AG09319 (cell line): ENCODE measurements at places on chromosomes 3 and 15.

DNA sequence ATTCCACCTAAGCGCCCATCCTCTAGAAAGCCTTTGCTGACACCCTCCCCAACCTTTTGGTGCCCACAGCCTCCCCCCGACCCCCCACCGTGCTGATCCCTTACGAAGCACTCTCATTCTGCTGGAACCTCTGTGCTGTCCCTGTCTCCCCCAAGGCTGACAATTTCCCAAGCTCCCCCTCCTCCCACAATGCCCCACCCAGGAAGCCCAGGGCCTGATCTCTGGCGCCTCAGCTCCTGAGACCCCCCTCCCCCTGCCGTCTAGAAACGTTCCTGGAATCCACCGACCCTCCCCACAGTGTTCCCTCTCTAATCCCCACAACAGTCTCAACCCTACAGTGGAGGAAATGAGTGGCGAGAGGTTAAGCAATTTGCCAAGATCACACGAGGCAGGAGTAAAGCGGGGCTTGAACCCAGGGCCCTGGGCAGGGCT is 18.3 kb downstream of the MYL3 start:
- no peak for DNase-seq

DNA sequence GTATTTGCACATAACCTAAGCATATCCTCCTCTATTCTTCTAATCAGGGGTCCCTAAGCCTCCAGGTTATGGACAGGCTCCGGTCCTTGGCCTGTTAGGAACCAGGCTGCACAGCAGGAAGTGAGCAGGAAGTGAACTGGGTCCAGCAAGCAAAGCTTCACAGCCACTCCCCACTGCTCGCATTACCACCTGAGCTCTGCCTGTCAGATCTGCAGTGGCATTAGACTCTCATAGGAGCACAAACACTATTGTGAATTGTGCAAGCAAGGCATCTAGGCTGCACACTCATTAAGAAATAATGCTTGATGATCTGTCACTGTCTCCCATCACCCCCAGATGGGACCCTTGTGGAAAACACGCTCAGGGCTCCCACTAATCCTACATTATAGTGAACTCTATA is 9.8 kb downstream of the MSL2 start:
- no peak for DNase-seq

GRCh38 chr3:65148687-65149086 is 460.9 kb upstream of the ADAMTS9 start:
- DNase-seq: no peak

- peak; percentile 22 for DNase-seq
These were observed 176.3 kb downstream of the FOXP1 start for GRCh38 chr3:71406972-71407810.

- DNase-seq: no peak
These were observed at the start of gene CDCP1 for GRCh38 chr3:45145681-45146614. Gene CDCP1 (minus strand): TSS chr3:45146378. CDS start chr3:45146287, 91 bp downstream.

- DNase-seq: no peak
These were observed 307.9 kb upstream of the RBMS3 start for GRCh38 chr3:28972921-28973320.

- DNase-seq: no peak
These were observed 78.2 kb downstream of the CMSS1 start for GRCh38 chr3:99895703-99896441.

DNA sequence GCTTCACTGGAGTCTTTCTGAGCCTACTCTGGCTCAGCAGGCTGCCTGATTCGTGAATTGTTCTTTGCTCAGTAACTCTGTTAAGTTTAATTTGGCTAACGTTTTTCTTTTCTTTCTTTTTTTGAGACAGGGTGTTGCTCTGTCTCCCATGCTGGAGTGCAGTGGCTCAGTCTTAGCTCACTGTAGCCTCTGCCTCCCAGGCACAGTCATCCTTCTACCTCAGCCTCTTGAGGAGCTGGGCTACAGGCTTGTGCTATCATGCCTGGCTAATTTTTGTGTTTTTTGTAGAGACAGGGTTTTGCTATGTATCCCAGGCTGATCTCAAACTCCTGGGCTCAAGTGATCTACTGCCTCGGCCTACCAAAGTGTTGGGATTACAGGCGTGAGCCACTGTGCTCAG is 165.0 kb downstream of the PEX5L start:
- no peak for DNase-seq

DNA sequence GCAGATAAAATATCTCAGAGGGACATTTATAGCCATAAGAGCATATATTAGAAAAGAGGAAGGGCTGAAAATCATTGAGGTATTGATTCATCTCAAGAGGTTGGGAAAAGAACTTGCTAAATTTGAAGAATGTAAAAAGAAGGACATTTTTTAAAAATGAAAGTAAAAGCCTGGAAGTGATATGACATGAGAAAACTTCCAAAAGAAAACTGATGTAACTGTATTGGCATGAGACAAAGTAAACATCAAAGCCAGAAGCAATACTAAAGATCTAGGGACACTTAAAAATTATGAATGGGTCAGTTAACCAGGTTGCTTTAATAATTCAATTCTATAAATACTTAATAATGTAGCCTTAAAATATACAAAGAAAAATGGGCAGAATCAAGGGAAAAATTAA is 31.9 kb downstream of the CEP63 start:
- DNase-seq: no peak

DNA sequence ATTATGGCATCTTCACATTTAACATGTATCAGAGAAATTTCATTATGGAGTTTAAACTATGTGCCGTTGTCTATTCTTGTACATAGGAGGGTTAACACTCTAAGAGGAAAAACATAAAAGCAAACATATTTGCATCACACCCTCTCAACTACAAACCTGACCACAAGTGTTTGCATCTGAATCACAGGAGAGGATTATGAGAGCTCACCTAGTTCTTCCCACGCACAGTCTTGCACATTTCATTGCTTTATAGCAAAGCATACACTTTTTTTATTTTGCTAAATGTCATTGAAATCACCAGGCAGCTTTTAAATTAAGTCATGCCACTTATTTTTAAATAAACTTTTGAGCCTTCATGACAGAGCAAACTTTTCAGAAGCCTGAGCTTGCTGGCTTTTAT is 12.5 kb downstream of the TRAT1 start:
- DNase-seq: no peak

DNA sequence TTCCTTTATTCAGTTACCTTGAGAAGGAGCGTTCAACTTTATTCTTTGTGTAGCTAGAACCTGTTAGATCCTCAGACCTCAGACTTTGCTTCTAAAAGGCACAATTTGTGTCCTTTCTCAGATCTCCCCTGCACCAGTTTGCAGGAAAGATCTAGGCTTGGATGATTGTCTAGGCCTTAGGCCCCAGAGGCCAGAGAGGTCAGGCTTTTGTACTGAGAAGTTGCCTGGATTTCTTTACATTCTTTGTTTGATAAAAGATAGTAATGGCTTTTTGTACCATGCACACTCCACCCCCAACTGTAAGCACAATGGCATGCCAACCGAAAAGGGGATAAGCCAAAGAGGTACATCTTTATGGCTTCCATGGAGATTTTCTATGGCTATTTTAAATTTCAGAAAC is 719.6 kb upstream of the NR2F2 start:
- no peak for DNase-seq

DNA sequence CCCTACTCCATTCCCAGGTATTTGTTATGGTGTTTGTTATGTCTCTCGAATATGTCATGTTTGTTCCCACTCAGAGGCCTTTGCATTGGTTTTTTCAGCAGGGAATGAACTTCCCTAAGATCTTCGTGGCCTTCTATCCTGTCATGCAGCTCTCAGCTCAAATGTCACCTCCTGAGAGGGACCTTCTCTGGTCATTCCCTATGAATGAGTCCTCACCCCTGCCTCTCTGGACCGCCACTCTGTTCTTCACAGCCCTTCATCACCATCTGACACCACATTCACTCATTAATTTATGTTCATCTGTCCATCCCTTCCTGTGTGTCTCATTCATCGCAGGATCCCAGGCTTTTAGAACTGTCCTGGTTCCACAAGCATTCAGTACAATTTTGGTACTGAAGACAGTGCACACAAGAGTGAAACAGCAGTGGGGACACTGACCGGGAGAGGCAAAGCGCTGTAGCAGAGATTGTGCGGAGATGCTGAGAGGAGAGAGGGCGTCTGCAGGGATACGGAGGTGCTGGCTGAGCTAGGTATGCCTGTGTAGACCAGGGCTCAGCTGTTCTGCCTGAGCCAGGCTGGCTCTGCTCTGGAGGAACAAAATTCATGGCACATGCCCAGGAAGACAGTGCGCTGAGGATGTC is 132.3 kb downstream of the CHCHD6 start:
- DNase-seq: no peak

GRCh38 chr15:78130466-78131294 is 565 bp downstream of the CIB2 start:
- no peak for DNase-seq

DNA sequence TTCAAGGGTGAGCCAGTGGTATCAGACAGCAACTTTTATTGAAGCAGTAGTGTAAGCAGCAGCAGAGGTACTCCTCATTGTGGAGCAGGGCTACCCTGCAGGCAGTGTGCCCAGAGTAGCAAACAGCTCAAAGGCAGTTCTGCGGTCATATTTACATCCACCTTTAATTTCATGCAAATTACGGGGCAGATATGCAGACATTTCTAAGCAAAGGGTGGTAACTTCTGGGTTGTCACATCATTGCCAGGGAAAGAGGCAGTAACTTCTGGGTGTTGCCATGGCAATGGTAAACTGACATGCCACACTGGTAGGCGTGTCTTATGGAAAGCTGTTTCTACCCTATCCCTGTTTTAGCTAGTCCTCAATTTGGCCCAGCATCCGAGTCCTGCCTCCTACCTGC is 46.5 kb upstream of the CLDN18 start:
- DNase-seq: no peak

DNA sequence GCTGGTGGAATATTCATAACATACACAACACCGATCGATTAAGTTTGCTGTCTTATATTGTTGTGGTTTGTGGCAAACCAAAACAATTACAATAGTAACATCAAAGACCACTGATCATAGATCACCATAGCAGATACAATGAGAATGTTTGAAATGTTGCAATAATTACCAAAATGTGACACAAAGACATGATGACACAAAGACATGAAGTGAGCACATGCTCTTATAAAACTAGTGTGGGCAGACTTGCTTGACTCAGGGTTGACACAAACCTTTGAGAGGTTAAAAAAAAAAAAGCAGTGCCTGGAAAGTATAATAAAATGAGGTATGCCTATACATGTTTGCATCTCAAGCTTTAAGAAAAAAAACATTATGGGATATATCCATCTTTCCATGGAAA is 130.3 kb downstream of the NR1I2 start:
- DNase-seq: no peak

DNA sequence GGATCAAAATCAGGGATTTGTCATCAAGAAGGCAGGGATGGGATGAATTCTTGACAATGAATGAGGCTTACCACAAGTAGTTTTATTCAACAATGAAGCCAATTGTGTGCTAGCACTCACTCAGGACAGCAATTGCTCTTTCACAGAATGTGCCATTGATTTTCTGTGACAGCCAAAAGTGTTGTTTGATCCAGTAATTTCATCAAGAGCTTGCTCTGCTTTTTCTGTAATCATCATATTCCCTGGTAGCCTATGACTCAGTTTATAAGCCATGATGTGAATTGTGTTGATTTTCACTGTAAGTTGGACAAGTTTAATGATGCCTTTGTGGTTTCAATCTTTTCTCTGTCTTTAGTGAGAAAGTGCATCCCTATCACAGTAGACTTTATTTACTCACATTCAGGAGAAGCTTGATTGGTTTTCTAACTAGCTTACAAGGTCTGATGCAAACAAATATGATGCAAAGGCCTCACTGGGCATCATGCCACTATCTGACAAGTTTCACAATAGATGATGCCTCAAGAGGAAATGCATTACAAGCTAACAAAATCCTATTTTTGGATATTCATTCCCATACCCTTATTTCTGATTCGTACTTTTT is 13.6 kb upstream of the CSRNP1 start:
- DNase-seq: peak; percentile 94

GRCh38 chr3:13023971-13024764 is 49.1 kb downstream of the IQSEC1 start:
- no peak for DNase-seq

DNA sequence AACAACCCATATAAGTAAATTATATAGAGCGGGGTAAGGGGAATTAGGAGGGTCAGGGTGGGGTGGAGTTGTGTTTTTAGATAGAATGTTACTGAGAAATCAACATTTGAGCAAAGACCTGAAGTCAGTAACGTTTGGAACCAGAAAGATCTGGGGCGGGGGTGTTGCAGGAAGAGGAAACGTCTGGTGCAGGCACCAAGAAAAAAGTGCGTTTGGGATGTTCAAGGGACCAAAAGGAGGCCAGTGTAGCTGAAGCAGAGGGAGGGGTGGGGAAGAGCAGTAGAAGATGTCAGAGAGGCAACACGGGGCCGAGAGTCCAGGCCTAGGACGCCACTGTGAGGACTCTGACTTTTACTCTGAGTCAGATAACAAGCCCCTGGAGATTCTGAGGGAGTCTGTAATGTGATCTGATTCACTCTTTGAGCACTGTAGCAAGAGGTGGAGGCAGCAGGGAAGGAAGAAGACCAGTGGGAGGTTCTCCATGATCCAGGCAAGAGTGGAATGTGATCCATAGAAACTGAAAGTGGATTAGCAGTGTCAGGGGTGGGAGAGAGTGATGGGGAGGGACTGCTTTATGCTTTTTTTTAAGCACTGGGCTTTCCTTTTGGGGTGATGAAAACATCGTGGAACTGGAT is 179.3 kb upstream of the CHRM5 start:
- no peak for DNase-seq

DNA sequence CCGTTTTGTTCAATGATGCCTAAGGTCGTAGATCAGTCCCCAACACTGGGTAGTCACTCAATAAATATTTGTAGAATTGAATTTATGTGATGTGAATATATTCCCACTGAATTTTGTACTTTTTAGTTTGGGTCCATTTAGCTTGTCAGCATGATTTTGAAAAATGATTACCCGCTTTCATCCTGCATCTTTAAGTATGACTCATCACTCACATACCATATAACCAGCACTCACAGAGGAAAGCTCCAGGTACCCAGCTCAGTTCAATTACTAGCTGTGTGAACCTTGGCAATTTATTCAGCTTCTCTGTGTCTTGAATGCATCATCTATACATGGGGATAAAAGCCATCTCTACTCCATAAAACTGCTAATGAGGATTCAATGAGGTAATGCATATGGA is 2.2 kb upstream of the MLF1 start:
- DNase-seq: no peak

DNA sequence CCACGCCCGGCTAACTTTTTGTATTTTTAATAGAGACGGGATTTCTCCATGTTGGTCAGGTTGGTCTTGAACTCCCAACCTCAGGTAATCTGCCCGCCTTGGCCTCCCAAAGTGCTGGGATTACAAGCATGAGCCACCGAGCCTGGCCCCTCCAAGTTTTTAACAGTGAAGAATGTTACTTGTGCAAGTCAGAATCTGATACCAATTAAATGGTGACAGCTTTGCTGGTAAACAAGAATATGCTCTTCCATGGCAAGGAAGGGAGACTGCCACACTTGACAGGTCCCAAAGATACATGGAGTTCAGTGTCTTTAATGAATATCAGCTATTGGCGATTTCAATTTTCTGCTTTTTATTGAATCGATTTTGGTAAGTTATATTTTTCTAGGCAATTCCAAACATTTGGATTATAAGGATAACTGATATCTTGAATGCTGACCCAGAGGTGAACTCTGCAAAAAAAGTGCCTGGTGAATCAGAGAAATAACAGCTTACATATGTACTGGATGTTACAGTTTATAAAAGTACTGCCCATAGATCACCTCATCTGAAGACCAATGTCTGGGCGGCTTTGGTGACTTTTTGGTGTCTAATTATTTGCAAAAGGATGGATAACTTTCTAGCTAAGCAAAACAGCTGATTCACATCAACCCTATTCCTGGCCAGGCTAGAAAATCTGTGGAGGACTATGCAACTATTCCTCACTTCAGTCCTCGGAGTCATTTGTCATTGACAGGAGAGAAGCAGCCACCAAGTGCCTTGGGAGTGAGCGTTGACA is 1.2 kb downstream of the PARP16 start:
- no peak for DNase-seq

GRCh38 chr3:136685882-136686281 is 66.3 kb downstream of the STAG1 start:
- DNase-seq: no peak
